Activated CD4-positive, alpha-beta T cell treated with anti-CD3 and anti-CD28 coated beads, Interleukin-2, amount 10 ng/mL, durations not matched to agents 24 days and 14 days (primary cell): ENCODE measurements at places on chromosomes 3 and 15. TPM values are rescaled to one million over a fixed set of nuclear protein-coding genes. Genes with fewer than 3 reads are reported as not detected.

The MCF2L2 gene
- total RNA-seq, result 4.2 and 4.8 TPM in 2 replicates

The GHRL gene
- total RNA-seq, result 0.43 and 1.3 TPM in 2 replicates

The HYPK gene
- 20.3 and 33.8 TPM in 2 replicates for total RNA-seq

The CNTN6 gene
- not detected in 2 replicates for total RNA-seq

The CYP8B1 gene
- not detected in 2 replicates for total RNA-seq

The VIPR1 gene
- 0.68 and 0.80 TPM in 2 replicates for total RNA-seq

The CHDH gene
- 0.62 and 0.75 TPM in 2 replicates for total RNA-seq
